Activated CD4-positive, alpha-beta T cell treated with anti-CD3 and anti-CD28 coated beads, Interleukin-2, amount 10 ng/mL, durations not matched to agents 7 days and 5 days (primary cell): ENCODE measurements at places on chromosomes 11 and 22.

DNA sequence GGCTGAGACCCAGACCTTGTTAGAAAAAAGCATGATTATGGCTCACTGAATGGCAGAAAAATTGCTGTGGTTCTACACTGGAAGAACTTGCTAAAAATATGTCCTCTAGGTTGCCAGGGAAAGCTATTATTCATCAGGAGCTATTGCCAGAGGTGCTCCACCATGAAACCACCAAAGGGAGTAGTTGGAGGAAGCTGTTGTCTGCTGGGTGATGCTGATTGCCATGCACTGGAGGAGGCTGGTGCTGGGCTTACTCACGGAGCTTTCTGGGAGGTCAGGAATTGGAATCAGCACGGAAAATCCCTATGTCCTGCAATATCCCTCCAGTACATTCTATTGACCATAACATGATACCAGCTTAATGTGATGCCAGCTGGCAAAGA, 199.6 kb upstream of the ZBED5 start:
- DNase-seq = no peak

- no peak for DNase-seq
Measured at GRCh38 chr22:35961480-35962295, 66.9 kb downstream of the RBFOX2 start.

DNA sequence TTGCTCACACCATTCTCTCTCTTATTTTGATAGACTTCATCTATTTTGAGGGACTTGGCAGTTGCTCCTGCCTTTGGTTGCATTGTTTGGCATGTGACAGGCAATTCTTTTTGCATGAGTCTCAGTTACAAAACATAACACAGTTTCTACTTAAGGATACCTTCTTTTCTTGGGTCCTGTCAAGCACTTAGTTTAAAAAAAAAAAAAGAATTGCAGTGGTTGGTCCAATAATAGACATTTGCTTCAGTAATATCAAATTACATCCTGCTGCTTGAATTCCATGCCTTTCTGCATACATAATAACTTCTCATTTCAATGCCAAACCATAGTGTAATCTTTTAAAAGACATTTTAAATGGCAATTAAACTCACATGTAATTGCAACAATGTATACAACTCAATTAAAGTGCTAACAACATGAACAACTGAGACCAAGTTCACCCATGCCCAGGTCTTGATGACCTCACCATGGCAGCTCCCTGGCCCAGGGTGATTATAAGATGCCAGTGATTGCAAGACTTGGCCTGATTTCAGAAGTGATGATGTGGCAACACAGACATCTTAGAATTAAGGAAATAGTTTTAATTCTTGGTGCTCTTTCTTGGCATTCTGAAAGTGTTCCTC, 32.2 kb upstream of the PLET1 start:
- no peak for DNase-seq

DNA sequence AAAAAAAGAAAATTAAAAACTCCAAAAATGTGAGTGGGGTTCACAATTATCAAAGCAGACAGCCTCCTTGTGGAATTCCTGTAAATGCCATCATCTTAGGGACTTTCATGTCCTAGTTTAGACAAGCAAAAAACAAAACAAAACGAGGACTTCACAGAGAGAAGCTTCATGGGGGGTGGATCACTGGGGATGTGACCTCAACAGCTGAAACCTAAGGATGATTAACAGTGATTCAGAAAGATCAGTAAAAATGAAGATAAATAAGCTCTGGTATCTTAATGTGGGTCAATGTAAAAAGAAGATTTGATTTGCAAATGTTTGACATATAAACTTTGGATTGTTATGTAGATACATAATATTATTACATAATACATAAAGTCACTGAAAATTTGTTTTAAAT, 8.1 kb upstream of the OR10W1 start:
- no peak for DNase-seq

DNA sequence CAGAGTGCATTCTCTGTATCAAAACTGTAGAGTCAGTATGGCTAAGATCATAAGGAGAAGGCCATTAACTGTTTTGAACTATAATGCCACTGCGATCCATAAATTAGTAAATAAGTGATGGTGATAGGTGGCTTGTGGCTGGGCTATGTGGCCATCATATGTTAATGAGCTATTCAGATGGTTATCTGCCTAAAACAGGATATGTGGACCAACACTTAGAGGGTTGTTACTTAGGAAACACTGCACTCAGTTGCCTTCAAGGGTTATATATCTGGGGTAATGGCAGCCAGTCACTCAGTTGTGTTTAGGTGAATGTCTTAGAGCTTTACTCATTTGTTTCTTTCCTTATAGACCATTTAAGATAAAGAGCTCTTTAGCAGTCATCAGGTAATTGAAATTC, 66.0 kb downstream of the PPP2R1B start:
- DNase-seq = no peak

GRCh38 chr22:46001426-46002106, 24.6 kb upstream of the WNT7B start:
- no peak for DNase-seq
